ENCODE measurements at places on chromosomes 11 and 22. TPM values are rescaled to one million over a fixed set of nuclear protein-coding genes. Genes with fewer than 3 reads are reported as not detected.

- no peak for DNase-seq
Measured at GRCh38 chr11:92436034-92436920, 211.7 kb downstream of the FAT3 start.

GRCh38 chr11:93051186-93051585 lies 81.7 kb downstream of the MTNR1B start:
- no peak for DNase-seq

DNA sequence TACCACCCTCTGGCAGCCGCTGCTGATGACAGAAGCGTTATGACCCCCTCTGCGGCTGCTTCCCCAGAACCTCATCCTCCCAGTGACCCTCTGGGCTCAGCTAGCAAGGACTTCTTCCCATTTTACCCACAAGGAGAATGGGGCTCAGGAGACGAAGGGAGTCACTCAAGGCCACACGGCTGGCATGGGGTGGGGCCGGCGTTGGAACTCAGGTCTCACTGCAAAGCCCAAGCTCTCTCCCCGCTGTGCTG lies 16.8 kb upstream of the SUN2 start:
- no peak for DNase-seq

DNA sequence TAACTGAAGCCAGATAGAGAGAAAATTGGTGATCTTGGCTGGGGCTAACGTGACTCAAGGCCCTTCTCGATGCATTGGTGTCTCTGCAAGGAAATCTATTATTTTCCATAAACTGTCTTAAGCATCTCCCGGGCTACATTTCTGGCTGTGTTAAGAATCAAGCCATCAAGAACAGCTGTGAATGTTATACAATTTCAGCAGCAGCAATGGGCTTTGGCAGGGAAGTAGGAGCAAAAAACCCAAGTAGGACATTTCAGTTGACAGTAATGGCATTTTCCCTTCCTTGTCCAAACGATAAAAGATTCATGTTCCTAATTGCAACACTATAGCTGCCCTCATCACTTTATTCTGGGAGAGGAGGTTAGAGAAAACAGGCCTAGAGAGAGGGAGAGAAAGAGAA lies 335.0 kb downstream of the CADM1 start:
- DNase-seq: no peak

GRCh38 chr11:76119779-76120178 lies 86.5 kb downstream of the WNT11 start:
- DNase-seq: no peak

DNA sequence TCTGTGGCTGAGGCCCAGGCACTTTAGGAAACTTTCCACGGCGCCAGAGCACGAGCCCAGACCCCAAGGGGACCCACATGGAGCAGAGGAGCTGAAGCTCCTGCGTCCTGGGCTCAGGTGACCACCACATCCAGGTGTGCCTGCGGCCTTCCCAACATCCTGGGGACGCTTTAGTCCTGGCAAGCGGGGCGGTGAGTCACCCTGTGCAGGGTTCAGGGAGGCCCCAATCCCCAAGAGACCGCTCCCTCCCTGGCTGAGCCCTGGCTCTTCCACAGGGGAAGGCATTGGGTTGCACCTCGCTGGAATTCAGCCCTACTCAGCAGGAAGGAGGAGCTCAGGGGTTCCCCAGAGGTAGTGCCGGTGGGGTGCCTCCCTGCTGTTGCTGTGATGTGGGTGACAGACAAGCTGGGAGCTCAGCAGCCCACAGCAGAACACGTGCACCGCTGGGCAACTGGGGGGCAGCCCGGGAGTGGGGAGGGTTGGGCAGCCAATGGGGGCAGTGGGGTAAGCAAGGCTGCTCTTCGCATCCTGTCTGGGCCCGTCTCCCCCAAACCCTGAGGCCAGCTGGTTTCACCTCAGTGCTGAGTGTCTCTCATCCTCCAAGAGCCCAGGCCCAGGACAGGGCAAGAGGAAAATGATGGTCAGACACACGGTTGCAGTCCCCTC lies 802.8 kb downstream of the BRD1 start:
- no peak for DNase-seq

- DNase-seq: peak; percentile 66
Measured at GRCh38 chr11:36034551-36035331, 90.9 kb downstream of the LDLRAD3 start.

GRCh38 chr11:1942558-1943260 lies 4.4 kb upstream of the MRPL23 start:
- DNase-seq: no peak

DNA sequence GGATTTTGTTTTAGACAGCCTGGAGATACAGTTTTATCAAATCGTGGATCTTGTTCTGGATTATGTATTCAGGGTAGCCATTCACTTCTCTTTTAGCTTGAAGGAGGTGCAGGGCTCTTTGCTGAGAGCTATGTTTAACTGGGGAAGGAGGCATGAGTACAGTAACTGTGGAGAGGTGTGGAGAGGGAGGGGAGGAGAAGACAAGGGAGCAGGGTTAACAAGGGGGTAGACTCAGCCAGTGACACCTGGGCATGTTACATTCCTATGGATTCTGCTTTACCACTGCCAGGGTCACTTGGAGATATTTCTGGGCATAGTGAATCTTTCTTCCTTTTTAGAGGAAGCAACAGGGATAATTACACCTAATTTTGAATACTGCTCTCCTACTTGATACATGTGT lies 536.0 kb downstream of the TMEM135 start:
- no peak for DNase-seq

GRCh38 chr11:130710497-130711012 lies 205.7 kb downstream of the SNX19 start:
- no peak for DNase-seq

DNA sequence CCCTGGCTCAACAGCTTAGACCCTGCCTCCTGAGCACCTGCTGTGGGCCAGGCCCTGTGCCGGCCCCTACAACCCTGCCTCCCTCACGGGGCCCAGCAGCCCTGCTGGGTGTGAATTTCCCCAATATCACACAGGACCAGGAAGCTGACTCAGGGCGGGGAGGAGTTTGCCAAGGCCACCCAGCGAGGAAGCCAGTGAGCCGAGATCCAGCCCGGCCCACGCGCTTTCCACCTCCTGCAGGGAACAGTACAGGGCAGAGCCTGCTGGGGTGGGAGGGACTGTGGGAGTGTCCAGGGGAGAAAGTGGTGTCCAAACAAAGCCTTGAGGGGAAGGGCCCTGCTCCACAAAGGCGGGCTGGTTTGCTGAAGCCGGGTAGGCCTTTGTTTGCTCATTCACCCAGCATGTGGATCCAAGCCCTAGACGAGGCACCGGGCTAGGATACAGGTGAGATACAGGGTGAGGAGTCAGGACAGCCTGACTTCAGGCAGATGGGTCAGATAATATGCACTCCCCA lies 26.8 kb downstream of the RPL3 start:
- DNase-seq: peak; percentile 68

GRCh38 chr11:95688015-95688414 lies 101.6 kb downstream of the FAM76B start:
- DNase-seq: no peak

DNA sequence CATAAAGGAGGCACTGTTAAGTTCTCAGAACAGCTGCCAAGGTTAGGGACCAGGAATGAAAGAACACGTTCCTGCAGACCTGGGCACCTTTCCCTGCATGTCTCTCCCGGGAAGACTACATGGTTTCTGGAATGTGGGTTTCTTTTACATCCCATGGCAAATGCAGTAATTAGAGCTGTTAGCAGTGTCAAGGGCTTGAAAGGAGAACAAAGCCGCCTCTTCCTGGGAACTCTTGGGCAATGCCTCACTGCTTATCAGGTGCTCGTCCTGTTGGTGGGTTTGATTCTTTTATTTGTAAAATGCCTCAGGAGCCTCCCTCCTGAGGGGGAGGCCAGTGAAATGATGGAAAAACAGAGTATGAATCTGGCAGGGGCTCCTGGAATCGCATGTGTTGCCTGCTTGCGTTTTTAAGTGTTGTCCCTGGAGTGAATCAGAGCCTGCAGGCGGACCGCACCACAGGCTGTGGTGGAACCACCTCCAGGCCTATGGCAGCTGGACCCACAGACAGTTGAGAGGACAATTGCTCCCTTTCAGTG lies 723 bp upstream of the C22orf31 start:
- DNase-seq: no peak

DNA sequence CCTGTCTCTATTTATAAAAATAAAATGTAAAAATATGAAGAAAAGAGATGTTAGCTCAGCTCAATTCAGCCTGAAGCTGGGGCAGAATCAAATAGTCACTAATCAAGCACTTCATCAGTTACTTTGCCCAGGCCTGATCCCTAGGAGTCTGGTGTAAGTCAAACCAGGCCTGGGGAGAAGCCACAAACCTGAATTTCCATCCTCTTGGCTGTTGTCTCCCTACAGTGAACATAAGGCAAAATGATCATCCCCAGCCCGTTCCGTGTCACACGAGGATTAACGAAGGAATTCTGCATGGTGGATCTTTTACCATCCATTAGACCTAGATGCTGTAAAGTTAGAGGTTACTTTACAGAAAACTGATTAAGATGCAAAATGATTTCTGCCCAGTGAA lies 6.5 kb upstream of the NAALADL1 start:
- no peak for DNase-seq

DNA sequence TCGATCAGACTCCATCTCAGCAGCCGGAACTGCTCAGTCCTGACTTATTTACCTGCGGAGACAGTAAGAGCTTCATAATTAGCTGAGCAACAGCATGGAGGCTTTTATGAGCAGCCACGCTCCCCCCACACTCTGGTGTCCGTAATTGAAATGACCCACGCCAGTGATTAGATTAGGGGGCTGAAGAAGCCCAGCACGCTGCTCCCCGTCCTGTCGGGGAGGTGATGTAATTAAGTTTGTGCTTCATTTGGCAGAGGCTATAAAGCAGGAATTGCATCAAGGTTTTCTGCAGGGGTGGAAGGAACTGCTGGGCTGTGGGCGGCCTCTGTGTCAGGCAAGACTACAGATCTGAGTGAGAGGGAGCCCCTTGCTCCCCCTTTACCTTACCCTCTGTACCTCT lies 22.8 kb upstream of the HTR3A start:
- DNase-seq: no peak

GRCh38 chr22:24302591-24302990 lies 32.0 kb downstream of the SPECC1L start:
- DNase-seq: no peak

- DNase-seq: no peak
Measured at GRCh38 chr22:46588279-46589140, 31.7 kb upstream of the GRAMD4 start.

- no peak for DNase-seq
Measured at GRCh38 chr11:113533425-113533698, 58.2 kb upstream of the DRD2 start.

- DNase-seq: no peak
Measured at GRCh38 chr11:116955949-116956348, 118.5 kb upstream of the APOA1 start.

- peak; percentile 49 for DNase-seq
Measured at GRCh38 chr22:36419177-36419911, 31.6 kb upstream of the MYH9 start.

GRCh38 chr11:75635066-75635862 lies 33.6 kb downstream of the MAP6 start:
- DNase-seq: no peak

- no peak for DNase-seq
Measured at GRCh38 chr22:26785932-26786331, 128.5 kb downstream of the MIAT start.

DNA sequence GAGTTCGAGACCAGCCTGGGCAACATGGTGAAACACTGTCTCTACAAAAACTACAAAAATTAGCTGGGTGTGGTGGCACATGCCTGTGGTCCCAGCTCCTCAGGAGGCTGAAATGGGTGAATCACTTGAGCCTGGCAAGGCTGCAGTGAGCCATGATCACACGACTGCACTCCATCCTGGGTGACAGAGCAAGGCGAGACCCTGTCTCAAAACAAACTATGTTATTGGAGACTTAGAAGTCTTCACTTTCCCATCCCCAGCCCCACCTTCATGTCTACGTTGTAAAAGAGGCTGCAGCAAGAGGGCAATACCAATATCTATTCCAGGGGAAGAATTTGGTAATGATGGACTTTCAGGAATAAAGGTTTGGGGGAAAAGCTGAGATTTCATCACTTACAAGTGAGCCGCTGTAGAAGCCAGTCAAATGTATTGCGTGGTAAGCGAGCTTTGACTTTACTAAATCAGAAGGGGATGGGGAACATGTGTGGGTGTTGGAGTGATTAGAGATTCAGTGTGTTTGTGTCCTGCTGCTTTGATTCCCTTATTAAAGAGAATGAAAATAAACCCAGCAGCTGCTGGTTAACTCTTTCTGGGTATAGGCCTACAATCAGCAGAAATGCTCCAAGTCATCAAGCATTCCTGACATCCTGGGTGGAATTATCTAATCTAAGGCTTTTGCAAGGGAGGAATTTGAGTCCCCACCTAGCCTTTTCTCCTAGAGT lies 53.7 kb downstream of the UBASH3B start:
- DNase-seq: no peak

SAA2 gene
- 0.55 TPM for polyA plus RNA-seq

OR2AG2 gene
- 0.28 TPM for polyA plus RNA-seq

ISX gene
- polyA plus RNA-seq: not detected

LMO2 gene
- polyA plus RNA-seq: not detected

DYNC2H1 gene
- polyA plus RNA-seq: 11.0 TPM

TRIM49 gene
- polyA plus RNA-seq: not detected

SLC22A8 gene
- polyA plus RNA-seq: not detected

BARX2 gene
- not detected for polyA plus RNA-seq

SOX10 gene
- polyA plus RNA-seq: not detected
